ENCODE measurements at places on chromosomes 4 and X.
A peak's percentile ranks its signal among the peaks of the same experiment; 100 is the strongest.

DNA sequence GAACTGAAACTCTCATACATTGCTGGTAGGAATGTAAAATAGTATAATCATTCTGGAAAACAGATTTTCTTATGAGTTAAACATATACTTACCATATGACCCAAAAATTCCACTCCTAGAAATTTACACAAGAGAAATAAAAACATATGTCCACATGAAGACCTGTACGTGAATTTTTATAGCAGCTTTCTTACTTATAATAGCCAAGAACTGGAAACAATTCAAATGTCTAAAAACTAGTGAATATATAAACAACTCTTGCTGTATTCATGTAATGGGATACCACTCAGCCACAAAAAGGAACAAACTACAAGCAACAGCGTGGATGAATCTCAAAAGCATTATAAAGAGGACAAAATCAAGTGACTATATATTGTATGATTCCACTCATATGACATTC is 27.5 kb downstream of the TMEM156 start:
- no peak for DNase-seq

DNA sequence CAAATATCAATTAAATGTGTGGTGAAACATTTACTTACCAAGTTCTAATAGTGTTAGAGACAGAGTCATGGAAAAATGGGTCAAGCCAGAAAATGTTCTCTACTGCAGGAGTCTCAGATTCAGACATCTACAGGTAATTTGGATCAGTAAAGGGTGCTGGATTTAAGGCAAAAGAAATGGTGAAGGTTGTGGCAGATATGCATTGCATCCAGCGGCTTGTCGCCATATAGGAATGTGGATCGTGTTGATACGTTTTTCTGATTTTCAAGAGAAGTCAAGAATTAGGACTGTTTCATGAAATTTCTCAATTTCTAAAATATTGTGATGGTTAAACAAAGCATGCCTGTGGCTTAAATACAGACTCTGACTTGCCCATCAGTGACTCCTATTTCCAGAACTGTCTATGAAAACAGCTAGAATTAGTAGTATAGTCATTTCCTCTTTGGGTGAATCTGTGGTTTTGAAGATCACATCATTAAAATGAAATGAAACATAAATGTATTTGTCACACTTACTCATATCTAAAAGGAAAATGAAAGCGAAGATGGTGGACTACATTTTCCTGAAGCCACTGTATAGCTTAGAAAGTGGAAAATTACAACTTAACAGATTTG is 110.1 kb upstream of the VEGFC start:
- no peak for DNase-seq

- DNase-seq, result no peak
Measured at GRCh38 chr4:170247596-170247995, 157.8 kb upstream of the AADAT start.

- DNase-seq, result no peak
Measured at GRCh38 chr4:90145319-90145718, 18.1 kb downstream of the CCSER1 start.

- DNase-seq, result no peak
Measured at GRCh38 chr4:27835851-27836250, 975.2 kb downstream of the STIM2 start.

DNA sequence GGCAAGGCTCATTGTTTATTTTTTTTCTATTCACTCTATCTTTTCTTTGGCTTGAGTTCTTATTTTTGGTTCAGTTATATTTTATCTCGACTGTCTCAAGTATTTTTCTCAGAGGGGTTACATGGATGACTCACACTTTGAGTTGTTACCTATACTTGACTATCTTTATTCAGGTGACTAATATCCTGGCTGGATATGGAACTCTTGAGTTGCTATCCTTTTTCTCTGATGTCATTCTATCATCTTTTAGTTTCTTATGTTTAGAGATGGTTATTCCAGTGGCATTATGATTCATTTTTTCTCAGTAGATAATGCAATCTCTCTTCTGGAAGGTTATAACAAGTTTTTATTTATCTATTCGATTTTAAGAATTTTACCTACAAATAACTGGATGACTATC is 117.9 kb downstream of the COX18 start:
- no peak for DNase-seq

- DNase-seq, result no peak
Measured at GRCh38 chrX:109440475-109440874, 41.4 kb downstream of the GUCY2F start.

- DNase-seq, result no peak
Measured at GRCh38 chrX:154815274-154815818, 10.1 kb upstream of the MPP1 start.

DNA sequence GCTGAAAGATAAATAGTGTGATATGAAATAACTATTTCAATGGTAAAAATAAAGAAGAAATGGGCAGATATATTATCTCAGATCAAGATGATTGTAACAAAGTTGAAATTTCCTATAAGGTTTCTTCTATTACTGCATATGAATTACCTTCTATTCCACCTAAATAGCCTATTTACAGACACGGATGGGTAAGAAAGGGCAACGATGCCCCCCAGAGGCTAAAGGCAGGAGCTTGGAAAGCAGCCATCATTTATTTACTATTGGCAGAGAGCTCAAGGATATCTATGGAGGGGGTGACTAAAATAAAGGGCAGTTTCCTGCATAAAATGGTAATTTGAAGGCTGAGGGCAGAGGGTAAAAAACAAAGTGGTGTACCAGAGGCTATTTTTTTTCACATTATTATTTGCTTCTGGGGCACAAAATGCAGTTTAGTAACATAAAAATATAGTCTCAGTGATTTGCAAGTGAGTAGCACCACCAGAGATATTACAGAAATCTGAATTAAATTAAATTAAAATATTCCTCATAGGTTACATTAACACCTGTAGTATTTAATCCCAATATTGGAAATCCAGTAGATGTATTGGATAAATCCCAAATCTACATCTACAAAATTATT is 123.1 kb downstream of the BTC start:
- no peak for DNase-seq

DNA sequence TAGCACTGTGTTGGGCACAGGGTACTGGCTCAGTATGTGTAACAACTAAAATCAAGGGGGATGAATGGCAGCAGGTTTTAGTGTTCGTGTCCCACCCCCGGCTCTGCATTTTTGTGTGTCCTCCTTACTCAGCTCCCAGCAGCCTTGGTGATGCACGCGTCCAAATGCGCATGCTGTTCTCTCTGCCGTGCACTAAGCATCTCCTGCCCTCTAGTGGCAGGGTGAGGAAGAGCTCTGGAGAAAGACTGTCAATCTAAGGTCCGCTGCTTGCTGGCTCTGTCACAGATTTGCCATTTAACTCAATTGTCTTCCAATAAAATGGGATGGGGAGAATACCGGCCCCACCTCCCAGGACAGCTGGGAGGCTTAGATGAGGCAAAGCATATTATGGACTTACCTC is 61.4 kb downstream of the WFS1 start:
- DNase-seq, result no peak

DNA sequence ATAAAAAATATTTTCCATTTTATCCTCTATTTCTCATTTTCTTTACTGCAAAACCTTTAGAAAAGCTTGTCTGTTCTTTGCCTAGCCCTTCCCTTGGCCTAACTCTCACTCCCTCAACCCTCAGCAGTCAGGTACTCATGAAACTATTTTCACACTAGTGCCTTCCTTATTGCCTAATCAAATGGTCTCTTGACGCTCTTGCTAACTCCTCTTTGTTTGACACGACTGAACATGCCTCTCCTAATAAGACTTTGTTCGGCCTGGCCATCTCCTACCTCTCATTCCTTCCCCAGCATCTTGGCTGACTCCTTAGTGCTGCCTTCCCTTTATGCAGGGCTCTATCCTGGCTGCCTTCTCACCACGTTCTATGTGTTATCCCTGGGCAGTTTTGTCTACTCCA is 11.1 kb upstream of the LRAT start:
- no peak for DNase-seq

- no peak for DNase-seq
Measured at GRCh38 chr4:61180405-61180804, 19.7 kb upstream of the ADGRL3 start.

DNA sequence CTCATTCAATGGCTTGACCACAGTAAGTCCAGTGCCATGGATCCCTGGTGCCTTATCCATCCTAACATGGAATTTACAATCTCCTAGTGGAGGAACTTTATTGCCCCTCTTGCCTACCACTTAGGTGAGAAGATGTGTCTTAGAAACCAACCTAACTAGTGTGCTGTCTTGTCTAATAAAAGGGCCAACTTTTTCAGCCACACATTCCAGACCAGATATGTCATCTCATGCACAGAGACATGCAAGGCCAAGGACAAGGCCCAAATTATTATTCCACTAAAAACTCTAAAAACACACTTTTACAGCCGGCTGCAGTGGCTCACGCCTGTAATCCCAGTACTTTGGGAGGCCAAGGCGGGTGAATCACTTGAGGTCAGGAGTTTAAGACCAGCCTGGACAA is 10.6 kb upstream of the PRDX4 start:
- no peak for DNase-seq

DNA sequence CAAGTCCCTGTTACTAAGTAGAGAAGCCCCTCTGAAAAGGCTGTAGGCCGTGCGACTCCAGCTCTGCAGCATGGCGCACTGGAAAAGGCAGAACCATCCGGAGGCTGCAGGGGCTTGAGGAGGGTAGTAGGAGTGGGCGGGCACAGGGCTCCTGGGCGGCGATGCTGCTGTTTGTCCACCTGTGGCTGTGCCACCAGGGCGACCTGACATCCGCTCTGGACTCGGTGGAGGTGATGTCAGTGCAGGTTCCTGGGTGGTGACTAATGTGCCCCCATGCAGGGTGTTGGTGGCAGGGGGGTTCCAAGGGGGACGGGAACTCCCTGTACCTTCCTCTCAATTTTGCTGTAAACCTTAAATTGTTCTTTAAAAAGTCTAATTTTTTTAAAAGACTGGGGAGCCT is 58.3 kb downstream of the PCGF3 start:
- DNase-seq, result no peak

- no peak for DNase-seq
Measured at GRCh38 chr4:167944721-167945120, 147.6 kb upstream of the ANXA10 start.

DNA sequence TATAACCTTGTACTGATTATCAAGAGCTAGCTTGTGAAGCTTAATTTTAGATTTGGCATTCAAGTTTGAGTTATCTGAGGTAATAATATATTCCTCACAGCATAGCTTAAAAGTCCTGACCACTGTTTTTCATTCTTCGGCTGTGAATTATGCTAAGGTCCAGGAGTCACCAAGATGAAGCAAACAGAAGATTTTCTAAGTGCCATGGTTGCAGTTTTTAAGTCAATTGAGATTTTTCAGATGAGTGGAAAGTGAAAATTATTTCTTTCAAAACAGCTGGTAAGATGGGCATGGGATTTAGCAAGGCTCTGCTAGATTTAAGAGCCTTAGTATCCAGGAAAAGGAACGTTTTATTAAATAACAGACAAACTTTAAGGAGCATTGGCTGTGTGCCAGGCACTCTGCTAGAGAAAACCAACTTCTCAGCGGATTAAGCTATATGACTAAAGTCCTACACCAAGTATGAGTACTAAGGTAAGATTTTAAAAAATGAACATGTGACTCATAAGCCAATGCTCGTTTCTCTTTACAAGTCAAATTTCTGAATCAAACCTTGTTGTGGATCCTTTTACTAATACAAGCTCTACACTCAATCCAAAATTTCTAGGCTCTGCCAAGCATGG is 149.9 kb upstream of the IL15 start:
- DNase-seq, result no peak

DNA sequence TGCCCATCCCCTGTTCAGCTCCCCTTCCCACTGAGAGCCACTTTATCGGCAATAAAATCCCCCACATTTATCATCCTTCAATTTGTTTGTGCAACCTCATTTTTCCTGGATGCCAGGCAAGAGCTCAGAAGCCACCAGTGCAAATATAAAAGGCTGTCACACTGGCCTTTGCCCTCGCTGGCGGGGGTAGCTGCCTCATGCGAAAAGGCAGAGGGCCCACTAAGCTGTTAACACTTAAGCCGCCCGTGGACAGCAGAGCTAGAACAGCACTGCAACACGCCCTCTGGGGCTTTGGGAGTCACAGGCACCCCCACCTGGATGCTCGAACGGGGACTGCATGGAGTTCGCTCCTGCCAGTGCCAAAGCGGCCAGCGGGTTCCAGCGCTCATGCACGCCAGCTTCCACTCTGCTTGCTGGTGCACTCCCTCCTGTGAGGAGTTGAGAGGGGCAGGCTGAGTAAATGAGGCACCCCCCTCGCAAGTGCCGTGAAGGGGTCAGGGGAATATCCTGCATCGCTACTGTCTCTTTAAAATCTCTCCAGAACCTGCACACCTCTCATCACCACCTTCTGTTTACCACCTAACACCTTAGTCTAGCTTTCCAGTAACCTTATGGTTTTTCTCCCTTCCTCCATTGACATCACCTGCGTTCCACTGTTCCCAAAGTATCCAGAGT is 99.5 kb downstream of the SORBS2 start:
- no peak for DNase-seq

DNA sequence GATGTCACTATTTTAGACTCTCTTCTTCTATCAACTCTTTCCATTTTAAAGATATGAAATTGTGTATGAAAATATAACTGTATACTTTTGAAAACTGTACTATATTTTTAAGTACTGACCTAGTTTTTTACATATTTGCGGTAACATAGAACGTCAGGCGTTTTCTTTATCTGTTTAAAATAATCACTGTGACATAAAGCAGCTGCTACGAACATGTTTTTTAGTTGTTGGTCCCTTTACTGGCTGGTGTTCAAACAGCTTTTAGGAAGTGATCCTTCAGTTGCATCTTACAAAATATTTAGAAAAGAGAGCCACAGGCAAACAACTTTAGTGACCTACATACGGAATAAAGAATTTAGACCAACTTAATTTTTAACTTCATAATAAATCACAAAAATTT is 73.1 kb downstream of the METTL14 start:
- DNase-seq, result no peak

GRCh38 chr4:137664416-137664815 is 132.1 kb upstream of the PCDH18 start:
- no peak for DNase-seq

GRCh38 chr4:3059943-3060342 is 14.4 kb downstream of the HTT-AS start:
- no peak for DNase-seq

DNA sequence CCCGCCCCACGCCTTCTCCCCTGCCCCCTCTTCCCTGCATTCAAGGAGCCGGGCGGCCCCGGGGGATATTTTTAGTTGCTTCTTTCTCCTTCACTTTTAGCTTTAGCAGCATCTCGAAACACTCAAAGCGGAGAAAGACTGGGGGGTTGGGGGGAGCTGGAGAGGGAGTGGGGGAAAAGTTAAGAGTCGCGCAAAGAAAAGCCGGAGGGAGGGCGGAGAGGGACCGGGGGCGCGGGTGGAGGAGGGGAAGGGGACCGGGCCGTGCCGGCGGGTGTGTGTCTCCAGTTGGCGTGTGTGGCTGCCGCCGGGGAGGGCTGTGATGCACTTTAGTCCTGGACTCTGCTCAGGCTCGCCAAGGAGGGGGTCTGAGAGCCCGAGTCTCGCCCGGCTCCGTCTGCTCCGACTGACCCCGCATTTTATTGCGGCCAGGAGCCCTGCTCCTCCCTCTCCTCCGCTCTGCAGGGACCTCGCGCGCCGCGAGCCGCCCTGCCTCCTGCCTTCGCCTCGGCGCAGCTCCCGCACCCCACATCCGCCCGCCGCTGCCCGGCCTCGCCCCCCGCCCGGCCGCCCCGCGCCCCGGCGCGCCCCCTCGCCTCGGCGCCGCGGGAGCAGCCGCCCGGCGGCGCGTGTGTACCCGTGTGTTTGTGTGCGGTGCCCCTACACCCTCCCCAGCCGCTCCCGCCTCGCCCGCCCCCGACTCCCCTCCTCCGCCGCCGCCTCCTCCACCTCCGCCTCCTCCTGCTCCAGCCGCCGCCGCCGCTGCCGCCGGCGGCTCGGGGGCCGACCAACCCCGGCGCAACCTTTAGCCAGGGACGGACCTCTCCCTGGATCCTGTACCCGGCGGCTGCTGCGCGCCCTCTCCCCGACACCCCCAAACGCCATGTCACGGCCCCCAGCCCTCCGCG is 1.4 kb downstream of the ZNF827 start:
- DNase-seq, result peak; percentile 15

All from T-helper 17 cell (primary cell).